ENCODE measurements at places on chromosomes 13 and 19.
A peak's percentile ranks its signal among the peaks of the same experiment; 100 is the strongest.

GRCh38 chr13:61350341-61350740 is 65.3 kb downstream of the PCDH20 start:
- DNase-seq = no peak

DNA sequence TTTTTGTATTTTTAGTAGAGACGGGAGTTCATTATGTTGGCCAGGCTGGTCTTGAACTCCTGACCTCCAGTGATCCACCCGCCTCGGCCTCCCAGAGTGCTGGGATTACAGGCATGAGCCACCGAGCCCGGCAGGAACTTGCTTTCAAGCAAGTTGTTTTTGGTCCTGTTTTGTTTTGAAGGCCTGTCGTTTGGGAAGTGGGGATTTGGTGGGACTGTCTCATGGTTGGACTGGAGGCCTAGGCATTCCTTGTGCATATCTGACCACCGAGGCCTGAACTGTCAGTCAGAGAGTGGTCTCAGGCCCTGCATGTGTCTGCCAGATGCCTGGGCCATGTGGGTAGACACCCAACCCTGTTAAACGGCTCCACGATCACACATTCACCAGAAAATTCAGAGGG is 26.3 kb downstream of the UBXN6 start:
- DNase-seq = no peak

- no peak for DNase-seq
Measured at GRCh38 chr19:3478409-3479176, 1.7 kb downstream of the SMIM24 start.

DNA sequence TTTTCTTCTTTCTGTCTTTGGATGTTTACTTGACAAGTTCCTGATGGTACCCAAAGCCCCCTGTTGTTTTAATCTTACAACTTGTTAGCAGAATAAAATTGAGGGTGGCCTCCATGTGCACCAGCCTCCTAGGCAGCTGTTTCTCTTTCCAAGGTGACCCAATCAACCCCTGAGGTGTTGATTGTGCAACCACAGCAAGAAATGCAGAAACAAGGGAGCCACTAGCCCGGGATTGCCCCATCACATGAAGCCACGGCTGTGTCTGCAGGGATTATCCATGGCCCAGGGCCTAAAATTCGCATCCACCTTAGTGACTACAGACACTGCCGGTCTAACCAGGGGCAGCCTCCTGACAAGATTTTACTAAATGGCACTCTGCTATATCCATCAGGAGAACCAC is 14.4 kb downstream of the CEACAM4 start:
- no peak for DNase-seq

DNA sequence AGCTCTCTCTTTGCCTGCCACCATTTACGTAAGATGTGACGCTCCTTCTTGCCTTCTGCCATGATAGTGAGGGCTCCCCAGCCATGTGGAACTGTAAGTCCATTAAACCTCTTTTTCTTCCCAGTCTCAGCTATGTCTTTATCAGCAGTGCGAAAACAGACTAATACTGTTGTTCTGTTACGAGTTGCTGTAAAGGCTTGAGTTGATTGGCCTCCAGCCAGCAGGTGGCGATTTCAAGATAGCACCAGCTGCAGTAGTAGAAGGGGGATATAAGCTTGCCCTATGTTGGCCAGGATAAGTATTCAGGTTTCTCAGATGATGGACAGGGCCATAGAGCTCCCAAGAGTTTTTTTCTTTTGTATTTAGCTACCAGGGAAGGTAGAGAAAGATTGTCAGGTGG is 385.5 kb downstream of the MZT1 start:
- no peak for DNase-seq

GRCh38 chr13:88623150-88623549 is 952.0 kb downstream of the SLITRK5 start:
- peak; percentile 2 for DNase-seq

DNA sequence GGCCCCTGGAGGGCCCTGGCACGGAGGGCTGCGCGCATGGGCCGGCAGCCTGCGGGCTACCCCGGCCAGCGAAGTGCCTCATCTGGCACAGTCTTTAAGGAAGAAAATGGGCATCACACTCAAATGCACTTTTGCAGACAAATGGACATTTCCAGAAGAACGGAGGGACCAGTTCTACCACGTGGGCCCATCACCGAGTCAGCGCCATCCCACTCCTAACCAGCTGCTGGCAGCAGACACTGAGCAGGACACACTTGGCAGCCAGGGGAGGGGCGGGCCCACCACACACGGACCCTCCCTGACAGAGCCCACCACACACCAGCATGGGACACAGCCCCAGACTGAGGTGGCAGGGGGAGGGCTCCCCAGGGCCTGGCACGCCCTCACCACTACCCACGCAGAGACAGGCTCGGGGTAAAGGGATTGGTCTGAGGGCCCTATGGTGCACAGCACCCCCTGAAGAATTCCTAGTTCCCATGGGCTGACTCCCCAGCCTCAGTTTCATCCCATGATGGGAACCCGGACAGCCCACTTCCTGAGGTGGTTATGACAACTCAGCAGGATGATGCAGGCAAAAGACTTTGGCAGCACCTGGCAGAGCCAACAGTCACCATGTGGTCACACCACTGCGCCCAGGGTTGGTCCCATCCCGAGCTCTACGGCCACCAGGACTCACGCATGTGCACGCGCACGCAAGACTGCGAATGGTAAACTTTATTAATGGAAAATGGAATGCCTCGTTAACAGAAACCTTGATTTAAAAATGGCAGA is 18.7 kb upstream of the TINCR start:
- DNase-seq = no peak

DNA sequence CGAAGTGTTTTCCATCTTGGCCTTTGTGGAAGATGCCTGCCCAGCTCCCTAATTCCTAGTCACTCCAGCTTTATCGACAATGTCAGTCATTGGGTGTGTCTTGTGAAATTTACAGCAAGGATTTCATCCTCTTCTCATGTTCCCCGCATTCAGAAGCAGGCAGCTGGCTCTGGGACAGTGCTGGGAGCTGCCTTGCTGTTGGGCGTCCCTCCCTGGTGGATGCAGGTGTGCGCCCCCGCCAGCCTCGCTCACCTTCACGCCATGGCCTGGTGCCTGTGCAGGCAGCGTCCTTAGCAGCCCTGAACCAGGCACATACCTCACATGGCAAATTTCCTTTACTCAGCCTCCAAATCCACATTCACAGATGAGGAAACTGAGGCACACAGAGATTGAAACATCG is 39.7 kb upstream of the TFDP1 start:
- no peak for DNase-seq

DNA sequence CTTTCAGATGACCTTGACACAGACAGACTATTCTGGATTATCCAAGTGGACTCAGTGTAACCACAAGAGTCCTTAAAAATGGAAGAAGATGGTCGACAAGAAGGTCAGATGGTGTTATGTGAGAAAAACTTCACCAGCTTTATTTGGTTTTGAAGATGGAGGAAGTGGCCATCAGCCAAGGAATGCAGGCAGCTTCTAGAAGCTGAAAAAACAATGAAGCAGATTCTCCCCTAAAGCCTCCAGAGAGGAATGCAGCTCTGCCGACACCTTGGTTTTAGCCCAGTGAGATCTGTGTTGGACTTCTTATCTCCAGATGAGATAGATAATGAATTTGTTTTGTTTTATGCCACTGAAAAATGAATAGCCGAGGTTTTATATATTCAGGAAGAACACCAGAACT is 501.5 kb downstream of the DCT start:
- no peak for DNase-seq

Data from CD4-positive, alpha-beta T cell treated with Interferon gamma for 1 hour (primary cell).